ENCODE measurements at places on chromosomes 2 and 18.

DNA sequence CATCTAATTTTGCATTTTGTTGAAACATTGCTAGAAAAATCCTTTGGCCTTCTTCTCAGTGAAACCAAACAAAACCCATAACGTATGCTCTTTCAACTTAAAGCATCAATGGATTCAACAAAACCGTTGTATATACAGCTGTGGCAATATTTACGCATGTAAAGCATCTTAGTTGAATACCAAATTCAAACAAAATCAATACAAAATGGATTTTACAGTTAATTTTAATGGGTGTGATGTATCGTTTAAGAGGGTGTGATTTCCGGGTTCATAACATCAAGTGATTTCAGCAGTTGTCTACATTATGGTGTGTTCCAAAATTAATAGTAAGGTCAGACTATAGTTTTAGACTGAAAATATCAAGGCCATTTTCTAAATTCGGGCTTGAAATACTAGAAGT, 198.2 kb downstream of the TGIF1 start:
- DNase-seq, result no peak

DNA sequence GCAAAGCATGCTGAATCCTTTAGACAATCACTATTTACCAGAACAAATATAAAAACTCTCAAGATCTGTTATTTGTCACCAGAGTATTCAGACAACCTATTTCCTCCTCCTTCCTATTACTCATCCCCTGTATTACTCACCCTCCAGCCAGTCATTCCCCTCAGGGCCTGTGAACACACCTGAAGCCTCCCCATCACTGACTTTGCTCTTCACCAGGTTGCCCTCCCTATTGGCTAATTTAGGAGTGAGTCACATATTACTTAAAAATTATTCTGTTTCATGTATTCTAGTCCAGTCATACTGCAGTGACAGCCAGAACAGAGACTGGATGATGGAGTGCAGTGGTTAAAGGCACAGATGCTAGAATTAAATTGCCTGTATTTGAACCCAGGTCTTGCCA, 3.7 kb upstream of the ATG16L1 start:
- peak; percentile 99 for DNase-seq

DNA sequence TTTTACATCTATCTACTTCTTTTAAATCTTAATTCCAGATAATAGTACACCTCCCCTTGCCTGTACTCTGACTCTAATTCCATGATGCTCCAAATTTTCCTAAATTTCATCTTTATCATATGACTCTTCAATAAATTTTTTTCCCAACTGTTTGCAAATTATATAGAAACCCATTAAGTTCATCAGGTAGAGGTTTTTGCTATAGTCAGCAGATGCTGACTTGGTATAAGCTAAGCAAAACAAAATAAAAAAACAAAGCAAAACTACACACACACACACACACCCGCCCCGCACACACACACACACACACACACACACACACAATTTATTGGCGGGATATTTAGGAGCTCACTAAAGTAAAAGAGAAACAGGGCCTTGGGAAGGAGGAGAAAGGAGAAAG, 1047.8 kb upstream of the FAM98A start:
- DNase-seq, result no peak

DNA sequence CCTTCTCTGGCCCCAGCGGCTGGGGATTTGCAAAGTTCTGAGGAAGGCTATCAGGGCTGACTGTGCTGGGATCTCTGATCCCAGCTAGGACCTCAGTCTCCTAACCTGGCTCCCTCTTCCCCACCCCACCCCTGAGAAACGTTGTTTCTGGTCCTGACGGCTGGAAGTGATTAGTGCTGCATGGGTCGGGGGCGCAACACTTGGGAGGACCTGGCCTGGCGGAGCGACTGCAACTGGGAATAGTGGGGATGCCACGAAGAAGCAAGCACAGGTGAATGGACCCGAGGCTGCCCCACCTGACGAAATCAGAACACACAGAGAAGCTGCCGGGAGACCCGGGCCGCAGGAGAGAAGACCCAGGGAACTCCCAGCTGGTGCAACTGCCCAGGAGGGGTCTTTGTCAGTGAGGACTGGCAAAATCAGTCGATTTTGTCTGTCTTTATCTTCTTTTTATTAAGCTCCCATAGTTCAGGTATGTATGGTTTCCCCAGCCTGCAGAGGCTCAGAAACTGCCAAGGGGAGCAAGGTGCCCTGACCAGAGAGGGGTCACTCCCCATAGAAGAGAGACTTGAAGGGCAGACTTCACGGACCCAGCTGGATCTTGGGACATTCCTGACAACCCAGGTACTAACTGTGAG, 656 bp upstream of the LBX2 start:
- DNase-seq, result no peak

DNA sequence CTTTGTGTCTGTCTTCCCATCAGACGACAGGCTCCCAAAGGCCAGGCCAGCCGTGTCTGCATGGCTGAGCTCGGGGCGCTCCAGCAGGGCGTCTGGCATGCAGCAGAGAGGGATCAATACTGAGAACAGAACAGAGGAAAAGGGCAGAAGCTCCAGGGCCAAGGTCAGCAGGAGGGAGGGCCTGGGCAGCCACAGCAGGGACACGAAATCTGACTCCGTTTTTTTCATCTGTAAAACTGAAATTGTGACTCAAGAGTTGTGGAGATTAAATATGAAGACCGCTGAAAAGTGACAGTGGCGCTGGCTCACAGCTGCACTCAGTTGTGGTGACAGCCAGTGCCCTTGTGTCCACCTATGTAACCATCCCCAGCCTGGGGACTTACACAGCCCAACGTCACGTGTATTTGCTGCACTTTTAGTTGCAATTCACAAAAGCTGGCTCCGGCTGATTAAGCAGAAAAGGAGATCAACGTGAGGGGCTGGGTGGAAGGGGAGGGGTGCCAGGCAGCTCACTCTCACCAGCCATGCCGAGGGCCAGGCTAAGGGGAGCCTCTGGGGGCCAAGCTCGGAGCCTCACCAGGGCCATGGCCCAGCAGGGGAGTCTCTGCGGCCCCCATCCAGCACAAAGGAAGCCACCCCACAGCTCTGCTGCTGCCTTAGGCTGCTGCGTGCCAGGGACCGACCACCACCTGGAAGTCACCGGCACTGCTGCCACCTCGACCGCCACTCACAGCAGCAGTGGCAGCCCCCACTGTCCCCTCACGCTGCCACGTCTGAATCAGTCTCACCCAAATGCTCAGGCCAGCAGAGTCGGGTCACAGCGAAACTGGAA, 74.7 kb downstream of the EIPR1 start:
- no peak for DNase-seq

DNA sequence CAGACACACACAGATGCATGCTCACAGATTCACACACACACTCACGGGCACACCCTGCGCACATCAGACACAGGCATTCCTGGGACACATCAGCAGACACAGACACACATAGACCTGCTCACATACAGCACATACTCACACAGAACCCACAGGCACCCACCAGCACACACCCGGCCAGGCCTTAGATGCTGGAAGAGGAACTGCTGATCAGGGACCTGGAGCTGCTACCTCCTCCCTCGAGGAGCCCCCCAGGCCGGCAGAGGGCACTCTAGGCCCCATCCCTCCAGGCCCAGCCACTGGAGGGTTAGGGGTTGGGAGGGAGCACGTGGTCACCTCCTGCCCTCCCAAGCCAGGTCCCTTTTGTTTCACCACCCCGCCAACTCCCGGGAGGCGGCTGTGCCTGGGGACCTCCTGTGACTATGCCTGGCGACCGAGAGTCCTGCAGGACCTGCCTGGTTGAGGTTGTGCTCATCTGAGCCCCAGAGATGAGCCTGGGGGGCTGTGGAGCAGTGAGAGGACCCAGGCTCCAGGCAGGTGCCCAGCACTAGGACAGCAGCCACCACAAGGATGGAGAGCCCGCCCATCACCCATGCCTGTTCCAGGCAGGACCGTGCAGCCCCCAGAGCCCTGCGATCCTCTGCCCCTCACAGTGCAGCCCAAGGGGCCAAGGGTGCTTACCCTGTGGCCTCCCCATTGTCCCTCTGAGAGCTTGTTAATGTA, 21.0 kb upstream of the PTMA start:
- DNase-seq, result peak; percentile 61

DNA sequence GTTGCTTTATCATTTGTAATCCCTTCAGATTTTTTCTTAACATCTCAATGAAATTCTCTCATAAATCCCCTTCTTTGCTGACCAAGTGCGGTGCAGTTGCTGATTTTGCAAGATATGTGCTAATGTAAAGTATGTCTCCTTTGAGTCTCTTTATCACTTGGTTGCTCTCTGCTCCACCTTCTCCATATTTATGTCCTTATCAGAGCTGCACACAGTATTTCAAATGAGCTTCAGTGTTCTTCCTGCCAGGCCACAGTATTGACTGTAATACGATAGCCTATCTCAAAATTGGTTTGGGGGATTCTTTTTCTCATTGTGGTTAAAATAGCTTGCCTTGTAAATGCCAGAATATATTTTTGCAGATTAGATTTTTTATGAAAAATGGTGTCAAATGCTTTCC, 32.2 kb downstream of the MAIP1 start:
- no peak for DNase-seq

GRCh38 chr18:52339891-52340371, at the start of gene DCC:
Gene DCC (plus strand): TSS chr18:52340197. CDS start chr18:52340788, 591 bp downstream.
- peak; percentile 62 for DNase-seq

DNA sequence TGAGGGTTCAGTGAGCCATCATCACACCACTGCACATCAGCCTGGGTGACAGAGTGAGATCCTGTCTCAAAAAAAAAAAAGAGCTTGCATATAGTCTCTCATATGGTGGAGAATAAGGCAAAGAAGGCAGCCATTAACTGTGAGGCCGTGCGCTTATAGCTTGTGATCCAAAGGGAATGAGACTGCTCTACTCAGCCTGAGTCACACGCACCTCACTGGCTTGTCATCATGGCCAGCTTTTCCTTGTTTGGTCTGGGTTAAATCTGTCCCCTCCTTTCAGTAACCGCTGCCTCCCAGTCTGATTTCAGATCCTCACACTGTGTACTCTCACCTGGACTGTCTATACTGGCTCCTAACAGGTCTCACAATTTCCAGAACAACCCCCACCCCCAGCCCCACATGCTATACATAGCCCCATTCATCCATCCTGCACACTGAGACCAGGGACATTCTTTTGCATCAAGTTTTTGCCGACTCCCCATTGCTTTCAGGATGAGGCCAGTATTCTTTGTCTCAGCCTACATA, 35.3 kb upstream of the ANKRD44 start:
- DNase-seq, result peak; percentile 48

DNA sequence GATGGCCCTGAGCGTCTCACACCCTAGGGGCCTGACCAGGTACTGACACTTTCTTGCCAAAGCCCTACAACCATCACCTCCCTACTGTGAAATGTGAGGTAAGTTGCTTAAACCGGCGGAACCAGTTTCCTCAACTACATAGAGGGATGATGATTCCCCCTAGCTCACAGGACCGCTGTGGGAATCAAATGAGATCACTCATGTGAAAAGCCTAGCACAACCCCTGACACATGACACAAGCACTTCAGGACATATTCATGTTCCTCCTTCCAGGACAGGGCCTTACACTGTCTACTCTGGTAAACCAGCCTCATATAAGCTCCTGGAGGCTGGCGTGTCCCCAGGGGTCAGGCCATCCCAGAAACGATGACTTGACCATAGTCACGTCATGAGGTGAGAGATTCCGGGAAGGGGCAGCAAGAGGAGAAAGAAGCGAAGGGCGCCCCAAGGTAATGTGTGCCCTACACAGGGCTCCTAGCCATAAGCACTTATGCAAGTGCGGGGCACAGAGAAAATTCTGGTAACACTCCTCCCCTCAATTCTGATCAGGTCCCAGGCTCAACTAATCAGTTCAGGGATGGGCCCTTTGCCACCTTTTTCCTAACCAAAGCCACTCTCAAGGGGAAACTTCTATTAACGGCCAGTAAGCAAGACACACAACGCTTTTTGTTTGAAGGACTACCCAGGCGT, 49.5 kb downstream of the C2orf42 start:
- DNase-seq, result peak; percentile 98

DNA sequence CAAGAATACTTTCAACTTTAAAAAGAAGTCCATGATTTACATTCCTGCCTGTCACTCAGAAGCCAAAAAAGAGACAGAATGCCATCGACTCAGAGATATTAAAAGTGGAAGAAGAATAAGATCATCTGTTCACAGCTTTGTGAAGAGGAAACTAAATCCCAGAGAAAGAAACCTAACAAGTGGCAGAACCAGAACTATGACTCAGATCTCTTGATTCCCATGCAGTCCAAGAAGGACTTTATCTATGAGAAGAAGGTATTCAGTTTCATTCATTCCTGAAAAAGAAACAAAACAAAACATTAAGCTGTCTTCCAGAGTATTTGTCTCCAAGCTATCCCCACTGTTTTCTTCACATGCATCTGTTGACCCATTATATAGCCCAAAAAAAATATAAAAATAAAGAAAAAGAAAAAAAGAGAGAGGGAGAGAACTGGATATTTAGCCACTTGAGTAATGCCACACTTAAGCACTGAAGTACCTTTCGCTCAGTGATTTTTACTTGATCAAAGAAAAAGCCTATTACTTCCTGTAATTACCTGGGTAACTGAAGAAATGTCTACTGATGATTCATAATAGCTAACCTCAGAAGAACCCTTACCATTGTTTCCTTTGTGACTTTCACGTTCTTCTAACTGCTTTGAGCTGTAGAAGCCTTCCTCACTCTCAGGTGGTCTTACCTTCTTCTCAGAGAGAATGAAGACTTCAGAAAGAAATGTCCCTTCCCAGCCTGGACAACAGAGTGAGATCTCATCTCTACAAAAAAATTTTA, 17.7 kb upstream of the AKAIN1 start:
- no peak for DNase-seq
